ENCODE measurements at places on chromosomes 3 and 15.

GRCh38 chr3:88075497-88075896 lies 16.4 kb downstream of the ZNF654 start:
- DNase-seq, result no peak

- no peak for DNase-seq
Observed at GRCh38 chr3:22593638-22594037, 609.5 kb upstream of the UBE2E2 start.

GRCh38 chr3:8371960-8372463 lies 129.6 kb upstream of the LMCD1 start:
- DNase-seq, result no peak

GRCh38 chr3:184579513-184579912 lies 17.9 kb downstream of the EPHB3 start:
- no peak for DNase-seq

DNA sequence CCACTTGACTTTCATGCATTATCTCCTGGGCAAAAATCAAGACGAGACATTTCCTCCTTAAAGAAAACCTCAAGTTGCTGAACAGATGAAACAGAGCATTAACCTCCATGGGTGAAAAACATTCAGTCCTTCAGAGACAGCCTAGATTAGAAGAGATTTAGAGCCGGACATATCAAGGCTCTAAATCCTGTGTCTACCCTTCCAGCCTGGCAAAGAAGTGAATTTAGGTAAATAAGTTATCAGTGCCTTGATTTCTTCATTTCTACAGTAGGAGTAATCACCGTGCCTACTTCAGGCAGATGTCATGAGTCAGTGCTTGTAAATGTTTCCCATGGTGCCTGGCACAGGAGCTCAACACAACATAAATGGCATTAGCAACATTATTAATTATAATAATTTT lies 159.3 kb upstream of the PRICKLE2 start:
- no peak for DNase-seq

DNA sequence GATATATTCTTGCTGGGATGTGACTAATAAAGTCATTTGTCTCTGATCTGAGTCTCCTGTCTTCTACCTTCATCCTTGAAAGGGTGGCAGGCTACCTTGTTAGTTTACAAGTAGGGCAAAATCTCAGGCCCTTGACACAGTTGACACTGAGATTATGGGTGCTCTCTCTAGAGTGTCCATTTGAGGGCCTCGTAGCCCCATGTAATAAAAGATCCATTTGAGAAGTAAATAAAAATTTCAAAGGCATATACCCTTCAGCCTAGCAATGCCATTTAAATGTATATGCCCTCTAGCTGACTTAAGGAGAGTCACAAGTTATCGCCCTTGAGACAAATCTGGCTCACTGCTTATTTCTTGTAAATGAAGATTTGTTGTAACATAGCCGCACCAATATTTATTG lies 98.6 kb downstream of the TCF12 start:
- no peak for DNase-seq

GRCh38 chr3:75180235-75180944 lies 483.7 kb upstream of the FRG2C start:
- no peak for DNase-seq

- DNase-seq, result no peak
Observed at GRCh38 chr15:32119694-32120330, 89.5 kb downstream of the CHRNA7 start.

DNA sequence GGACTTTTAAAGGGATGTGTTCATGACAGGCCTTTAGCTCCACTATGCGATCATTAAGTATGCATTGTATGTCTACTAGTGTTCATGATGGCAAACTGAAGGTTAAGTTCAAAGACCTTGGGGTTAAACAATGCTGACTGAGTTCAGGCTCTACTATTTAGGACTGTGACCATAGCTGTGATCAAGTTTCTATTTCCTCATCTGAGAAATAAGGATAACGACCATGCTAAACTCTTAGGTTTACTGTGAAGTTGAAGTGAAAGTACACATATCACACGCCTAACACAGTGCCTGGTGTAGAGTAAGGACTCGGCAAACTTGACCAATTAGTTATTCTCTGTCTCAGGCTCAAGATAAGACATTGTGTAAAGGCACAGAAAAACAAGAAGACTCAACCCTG lies 243.2 kb downstream of the MBNL1 start:
- DNase-seq, result no peak

- no peak for DNase-seq
Observed at GRCh38 chr3:42014921-42015533, 53.1 kb upstream of the ULK4 start.

- DNase-seq, result no peak
Observed at GRCh38 chr3:64924961-64925360, 237.2 kb upstream of the ADAMTS9 start.

DNA sequence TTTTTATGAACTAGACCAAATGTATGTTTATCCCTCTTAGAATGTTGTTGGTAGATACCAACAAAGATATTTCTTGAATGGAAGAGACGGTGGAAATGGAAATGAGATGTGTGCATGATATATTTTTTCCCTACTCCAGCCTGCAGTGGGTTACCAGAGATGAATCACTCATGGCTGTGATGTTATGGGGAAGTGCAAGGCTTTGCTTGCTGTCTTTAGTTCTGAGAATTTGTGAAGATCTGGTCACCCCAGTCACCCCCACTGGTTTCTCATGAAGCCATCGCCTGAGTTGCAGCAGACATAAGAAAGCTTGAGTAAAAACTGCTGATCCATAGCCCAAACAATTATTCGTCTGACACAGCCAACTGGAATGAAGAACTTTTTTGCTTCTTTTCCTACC lies 78.1 kb upstream of the EOMES start:
- DNase-seq, result no peak

GRCh38 chr3:194330160-194330559 lies 21.0 kb downstream of the CPN2 start:
- DNase-seq, result no peak

- DNase-seq, result no peak
Observed at GRCh38 chr15:56036546-56037067, 43.2 kb upstream of the NEDD4 start.

DNA sequence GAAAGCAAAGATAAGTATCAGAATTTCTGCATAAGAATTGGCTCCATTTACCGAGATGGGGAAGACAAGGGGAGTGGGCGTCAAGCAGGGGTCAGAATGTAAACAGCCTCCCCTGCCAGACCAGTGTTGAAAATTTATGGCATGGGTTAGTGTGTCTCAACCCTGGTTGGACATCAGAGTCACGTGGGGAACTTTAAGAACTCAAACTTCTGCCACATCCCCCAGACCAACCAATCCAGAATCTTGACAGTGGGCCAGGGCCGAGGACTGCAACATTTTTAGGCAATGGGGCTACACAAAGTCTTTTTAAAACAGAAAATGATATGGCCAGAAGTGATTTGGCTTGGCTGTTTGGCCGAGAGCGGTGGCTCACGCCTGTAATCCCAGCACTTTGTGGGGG lies 14.3 kb upstream of the MASP1 start:
- DNase-seq, result no peak

DNA sequence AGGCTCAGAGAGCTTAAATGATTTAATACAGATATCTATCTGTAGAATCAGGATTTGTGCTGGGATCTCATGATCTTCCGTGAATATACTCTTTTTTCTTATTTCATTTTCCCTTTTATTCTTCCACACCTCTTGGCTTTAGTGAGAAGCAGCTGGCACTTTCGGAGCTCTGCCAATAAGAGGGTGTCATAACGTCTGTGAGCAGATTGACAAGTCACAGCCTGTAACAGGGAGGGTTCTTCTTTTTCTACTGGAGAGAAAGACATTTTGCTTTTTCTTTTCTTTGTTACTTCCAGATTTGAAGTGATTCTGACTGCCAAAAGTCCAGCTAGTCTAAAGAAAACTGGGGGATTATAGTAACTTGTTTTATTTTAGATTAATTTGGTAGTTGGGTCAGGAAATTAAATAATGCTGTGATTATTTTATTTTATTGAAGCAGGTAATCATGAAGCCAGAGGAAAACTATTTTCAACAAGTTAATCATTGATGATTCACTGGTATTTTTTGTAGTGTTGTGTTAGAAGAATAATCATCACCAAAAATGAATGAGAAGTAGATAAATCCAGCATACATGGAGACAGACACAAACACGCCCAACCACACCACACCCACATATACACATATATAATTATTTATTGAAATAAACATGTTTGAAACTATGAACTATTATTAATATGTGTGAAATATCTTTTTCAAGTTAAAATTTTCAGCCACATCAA lies 69.8 kb downstream of the TNFAIP8L3 start:
- DNase-seq, result no peak

DNA sequence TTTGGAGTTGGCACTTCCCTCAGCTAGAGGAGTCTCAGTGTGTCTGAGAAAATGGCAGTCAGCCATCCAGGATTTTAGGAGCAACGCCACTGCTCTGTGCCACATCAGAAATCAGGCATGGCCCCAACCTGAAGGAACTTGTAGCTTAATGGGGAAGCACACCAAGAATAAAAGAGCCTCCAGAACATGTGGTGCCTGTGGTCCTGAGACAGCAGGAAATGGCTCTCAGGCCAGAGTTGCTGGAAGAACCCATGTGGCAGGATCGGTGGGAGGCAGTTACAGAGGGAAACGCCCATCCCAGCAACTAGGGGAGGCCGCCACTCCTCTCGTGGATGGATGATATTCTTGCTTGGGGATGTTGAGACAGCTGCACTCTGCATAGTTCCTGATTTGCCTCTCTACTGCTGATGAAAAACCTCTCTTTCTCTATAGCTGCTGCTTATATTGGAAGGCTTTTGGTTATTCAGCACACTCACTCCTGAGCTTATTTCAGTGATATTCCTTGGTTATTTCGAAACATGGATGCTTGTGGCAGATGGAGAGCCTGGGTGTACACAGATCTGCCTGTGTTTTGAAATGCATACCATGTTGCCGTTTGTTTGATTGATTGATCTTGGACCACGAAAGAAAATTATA lies 52.4 kb downstream of the KLHL25 start:
- DNase-seq, result no peak

DNA sequence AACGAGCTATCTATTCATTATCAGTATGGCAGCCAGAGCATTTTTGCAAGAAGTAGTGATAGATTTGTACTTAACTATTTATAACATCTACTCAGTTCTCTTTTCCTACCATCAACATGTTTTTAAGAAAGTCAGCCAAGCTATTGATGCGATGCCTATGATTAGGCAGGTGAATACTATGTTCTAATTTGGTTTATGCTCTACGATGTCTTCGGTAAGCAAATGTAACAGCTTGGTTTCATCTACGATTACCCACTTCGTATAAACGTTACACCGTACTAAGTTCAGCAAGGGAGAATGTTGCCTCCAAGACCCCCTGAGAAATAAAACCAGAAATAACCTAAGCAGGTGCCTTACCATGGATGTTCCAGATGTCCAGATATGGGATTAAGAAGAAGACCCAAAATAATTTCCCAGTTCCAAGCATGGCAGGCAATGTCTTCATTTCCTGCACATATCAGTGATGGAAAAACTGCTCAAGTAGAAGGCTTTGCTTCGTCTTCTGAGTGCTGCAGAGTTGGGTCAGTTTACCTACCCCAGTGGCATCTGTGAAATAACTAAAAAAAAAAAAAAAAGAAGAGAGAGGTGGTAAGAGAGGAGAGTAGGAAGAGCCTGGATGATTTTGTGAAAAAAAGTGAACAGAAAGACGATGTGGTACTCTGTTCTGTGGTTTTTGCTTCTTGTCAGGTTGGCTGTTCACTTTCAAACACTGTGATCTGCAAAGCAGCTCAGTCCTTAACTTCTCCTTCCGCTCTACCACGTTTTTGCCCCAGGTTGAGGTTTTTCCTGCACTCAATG lies at the start of gene BTLA:
BTLA (minus strand) TSS at position 559 of the 798 bp plus-strand sequence; CDS start at position 445, 114 bp downstream.
- no peak for DNase-seq
